ENCODE measurements at places on chromosomes 3 and 15.

DNA sequence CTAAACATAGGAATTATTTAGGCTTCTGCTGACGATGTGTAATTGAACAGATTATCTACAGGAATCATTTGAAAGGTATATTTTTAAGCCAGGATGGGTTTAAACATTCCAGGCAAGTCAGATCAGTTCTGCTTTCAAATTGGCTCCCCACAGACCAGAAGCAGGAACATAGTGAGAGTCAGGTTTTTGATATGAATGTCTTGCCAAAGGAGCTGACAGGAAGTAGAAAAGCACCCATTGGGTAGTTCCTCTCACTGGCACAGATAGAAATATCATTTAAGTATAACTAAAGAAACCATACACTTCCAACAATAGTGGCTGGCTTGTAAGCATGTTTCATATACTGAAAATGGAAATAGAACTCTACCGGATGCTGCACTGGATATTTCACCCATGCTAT lies 95.2 kb downstream of the CLDN1 start:
- no peak for DNase-seq

DNA sequence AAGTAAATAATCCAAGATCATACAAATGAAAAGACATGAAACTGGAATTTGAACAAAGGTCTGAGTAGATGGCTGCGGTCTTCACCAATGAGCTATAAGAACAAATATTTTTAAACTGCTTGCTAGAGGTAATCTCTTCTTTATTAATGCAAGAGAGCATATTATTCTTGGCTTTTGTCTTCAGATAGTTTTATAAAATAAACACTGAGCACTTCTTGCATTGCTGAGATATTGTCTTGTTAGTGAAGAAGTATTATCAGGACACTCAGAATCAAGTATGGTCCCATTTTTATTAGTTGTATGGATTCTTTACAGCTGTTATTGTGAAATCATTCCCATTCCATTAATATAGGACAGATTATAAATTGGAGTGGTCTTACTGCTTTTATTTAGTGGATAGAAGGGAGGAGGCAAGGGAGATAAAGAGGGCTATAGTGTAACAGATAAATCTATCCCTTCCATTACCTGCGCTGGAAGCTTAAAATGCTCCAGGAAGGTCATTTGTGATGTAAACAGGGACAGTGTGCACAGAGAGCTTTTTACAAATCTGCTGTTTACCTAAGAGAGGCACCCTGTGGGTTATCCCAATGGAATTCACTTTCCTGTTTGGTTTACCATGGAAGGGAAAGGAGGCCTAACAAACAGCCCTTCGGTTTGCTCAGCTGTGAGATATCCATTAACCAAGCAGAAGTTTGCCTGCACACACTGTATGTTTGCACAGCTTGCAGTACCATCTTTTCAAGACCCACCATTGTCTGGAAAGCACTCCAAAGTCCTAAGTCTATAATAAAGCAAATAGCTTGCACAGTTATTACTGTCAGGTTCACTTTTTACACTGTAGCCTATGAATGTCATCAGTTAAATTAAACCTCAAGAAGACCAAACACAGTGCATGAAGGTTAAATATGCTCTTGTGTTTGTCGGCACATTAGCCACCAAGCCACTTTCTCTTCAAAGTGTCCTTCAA lies 347.7 kb upstream of the TGFBR2 start:
- no peak for DNase-seq

- no peak for DNase-seq
Measured at GRCh38 chr15:52349052-52349700, 53.6 kb upstream of the MYO5C start.

GRCh38 chr15:93895976-93896770 lies 335.2 kb upstream of the MCTP2 start:
- no peak for DNase-seq

- no peak for DNase-seq
Measured at GRCh38 chr3:122890720-122891220, 95.9 kb downstream of the SLC49A4 start.

DNA sequence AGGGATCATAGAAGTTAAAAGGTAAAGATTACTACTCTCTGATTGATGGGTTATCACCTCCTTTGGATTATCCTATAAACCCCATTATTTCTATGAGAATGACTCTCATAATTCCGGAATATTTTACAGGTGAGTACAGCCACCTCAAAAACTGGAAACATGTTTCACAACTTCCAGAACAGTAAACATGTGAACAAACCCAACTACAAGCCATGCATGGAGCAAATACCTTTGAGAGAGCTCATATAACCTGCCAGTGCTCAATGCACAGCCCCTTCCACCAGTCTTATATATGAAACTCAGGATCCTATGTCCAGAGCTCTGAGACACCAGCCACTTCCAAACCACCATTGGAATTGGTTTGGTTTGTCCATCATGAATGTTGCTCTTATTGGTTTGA lies 208.0 kb downstream of the MECOM start:
- no peak for DNase-seq

DNA sequence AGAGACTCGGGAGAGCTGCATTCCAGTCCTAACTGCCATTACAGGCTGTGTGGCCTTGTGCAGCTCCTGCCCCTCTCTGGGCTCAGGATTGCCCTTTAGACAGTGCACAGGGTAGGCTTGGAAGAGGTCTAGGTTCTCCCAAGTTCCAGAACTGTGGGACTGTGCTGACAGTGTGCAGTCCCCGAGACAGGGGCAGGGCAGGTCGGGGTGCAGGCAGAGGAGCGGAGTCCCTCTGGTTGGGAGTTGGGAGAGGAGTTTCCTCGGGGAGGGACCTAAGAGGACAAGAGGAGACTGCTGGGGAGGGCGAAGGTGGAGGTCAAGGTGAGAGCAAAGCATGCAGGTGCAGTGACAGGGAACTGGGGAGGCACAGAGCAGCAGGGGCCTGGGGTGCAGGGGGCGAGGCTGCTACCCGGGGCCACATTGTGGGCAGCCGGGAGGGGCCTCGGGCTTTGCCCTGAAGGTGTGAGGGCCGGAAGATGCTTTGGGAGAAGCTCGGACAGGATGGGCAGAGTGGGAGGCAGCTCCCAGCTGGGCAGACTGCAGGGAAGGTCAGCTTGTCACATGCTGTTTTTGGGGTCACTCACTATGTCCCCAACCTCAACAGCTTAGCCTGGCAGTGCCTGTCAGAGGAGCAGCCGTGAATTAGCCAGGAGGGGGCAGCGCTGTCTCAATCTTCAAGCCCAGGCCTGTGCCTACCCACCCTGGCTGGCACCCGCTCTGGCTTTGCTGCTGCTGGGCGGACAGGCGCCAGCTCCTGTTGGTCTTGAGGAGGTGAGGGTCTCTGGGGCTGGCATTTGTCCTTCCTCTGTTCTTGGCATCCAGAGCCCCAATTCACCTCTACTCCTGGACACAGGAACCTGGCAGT lies 15.4 kb upstream of the CSPG4 start:
- peak; percentile 54 for DNase-seq

GRCh38 chr3:53845103-53845880 lies 927 bp downstream of the CHDH start:
- no peak for DNase-seq

- no peak for DNase-seq
Measured at GRCh38 chr3:166390303-166390702, 553.1 kb upstream of the BCHE start.

DNA sequence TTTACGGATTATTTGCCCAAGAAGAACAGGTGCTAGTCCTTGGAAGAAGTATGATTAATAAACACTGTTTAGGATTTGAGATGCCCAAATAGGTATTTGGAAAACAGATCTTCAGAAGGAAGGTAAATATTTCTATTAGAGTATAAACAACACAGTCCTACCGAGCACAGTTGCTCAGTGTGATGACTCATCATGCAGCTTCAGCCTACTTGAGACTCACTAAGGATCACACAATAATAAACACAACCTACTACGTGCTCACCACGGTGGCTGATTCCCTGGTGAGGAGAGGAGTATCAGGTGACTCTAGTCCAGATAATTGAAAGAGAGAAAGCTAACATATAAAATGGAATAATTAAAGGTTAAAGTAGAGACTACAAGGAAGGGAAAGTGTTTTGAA lies 72.0 kb downstream of the PDZRN3 start:
- no peak for DNase-seq

- no peak for DNase-seq
Measured at GRCh38 chr3:148865049-148865448, at the start of gene CPA3. TSS of gene CPA3 (plus strand) at chr3:148865296. CDS start at chr3:148865308, 12 bp downstream.

GRCh38 chr3:134318166-134318565 lies 56.1 kb downstream of the AMOTL2 start:
- no peak for DNase-seq

GRCh38 chr15:28989896-28990295 lies 104.1 kb downstream of the APBA2 start:
- no peak for DNase-seq

DNA sequence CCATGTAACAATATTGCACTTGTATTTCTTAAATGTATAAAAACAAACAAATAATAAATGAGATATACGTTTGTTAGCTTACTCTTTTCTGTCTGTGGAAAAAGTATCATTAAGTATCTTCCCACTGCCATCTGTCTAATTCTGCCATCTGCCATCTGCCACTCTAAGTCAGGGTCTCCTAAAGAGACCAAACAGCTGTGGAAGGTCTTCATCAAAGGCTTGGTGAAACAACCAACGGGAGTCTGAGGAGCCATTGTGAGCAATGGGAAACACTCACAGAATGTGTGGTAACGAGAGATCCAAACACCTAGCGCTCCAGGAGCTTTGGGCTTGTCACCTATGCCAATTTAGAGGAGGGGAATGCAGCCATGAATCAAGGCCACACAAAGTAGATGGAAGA lies 28.7 kb upstream of the PFN2 start:
- DNase-seq: no peak

DNA sequence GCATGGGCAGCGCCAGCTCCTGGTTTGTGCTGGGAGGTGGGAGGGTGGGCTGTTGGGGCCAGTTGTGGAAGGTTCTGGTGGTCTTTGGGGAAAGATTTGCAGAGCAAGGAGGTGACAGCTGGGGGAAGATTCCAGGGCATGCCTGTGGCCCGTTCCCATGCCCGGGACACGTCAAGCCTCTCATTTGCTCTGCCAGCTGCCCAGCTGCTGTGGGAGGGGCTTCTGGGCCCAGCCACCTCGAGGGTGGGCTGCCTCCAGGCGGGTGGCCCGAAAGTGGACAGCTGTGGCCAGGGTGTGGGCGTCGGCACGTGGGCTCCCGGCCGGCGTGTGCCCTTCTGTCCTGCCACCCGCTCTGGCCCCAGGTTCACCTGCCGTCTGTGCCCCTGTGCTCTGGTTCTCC lies 17.2 kb downstream of the PLXNA1 start:
- no peak for DNase-seq

- DNase-seq: no peak
Measured at GRCh38 chr3:77025471-77025870, 14.4 kb upstream of the ROBO2 start.

DNA sequence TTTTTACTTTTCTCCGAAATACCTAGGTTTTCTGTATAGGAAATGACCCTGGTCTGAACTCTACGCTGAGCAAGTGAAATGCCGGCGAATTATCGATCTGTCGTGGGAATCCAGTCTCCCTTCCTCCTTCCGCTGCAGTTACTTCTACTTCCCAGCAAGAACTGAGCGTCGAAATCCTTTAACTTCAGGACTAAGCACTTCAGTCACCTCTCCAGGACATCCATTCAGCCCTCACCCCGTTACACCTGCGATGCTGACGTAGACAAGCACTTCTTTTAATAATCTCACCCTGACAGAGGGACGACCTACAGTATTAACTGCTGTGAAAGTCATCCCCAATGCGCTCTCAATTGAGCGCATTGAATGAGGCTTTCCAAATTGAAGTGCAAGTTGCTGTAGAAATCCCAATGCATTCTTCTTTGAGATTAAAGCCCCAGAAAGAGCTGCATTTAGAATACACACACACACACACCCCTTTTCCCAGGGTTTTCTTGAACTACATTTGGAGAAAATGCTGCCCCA lies 1.3 kb downstream of the TOP2B start:
- DNase-seq: peak; percentile 5

GRCh38 chr15:43749690-43750345 lies 3.6 kb downstream of the PDIA3 start:
- DNase-seq: peak; percentile 63

GRCh38 chr3:186953011-186953487 lies 22.7 kb downstream of the ST6GAL1 start:
- no peak for DNase-seq

DNA sequence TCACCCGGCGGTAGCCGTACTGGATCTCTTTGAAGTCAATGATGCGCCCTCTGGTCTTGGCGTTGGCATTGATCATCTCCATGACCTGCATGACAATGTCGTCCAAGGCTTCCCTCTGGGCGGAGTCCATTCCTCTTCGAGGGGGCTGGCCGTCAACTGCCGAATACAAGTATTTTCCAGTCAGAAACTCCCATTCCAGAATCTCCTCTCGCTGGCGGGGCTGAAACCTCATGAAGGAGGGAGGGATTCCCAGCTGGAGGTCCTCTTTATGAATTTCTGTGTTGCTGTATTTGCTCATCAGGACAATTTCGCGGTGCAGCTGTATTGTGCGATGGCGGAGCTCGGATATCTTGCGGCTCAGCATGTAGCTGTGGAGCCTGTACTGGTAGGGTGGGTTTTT lies 73.4 kb downstream of the CHSY1 start:
- no peak for DNase-seq

DNA sequence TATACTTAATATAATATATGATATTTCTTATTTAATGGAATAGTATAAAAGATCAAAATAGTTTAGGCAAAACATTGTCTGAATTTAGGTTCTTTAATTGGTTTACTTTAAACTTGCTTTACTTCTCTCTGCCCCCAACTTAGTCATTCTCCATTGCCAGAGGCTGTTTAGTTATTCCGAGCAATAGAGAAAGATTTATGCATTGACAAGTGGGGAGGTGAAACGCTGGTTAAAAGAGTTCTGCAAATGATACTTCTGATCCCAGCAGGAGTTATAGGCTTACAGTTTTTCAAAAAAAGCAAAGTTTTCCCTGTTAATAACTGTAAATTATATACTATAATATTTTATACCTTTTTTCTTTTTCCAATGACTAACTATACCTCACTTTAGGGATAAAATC lies 145.4 kb downstream of the EPHA3 start:
- no peak for DNase-seq

DNA sequence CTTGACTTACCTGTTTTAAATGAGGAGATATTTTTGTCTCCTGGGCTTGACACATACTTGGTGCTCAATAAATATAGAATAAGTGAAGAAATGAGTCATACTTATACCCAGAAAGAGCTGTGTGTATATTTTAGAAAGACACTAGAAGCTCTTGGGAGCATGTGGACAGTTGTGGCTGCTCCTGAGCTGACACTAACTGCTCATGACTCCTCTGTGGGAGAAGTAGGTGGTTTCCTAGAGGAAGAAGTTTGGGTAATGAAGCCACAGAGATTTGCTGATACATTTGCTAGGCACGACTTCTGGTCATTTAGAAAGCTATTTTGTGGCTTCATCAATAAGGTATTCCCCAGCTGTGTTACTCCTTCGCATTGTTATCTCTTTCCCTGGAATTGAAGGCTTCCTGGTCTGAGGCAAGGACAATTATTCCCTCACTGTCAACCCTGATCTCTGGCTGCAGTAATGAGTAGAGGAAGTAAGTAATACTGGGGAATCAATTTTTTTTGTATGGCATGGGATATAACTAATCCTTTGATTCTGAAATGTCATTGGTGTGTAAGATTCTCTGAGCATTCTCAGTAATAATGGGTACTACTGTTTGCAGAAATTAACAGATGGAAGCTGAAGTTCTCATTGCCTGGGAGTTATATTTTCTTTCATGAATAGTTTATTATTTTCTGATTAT lies 79.6 kb upstream of the DCBLD2 start:
- peak; percentile 23 for DNase-seq

- no peak for DNase-seq
Measured at GRCh38 chr15:70192041-70192440, 94.3 kb upstream of the TLE3 start.

- DNase-seq: no peak
Measured at GRCh38 chr15:73293773-73294172, 75.0 kb downstream of the HCN4 start.

GRCh38 chr15:46293550-46293949 lies 658.7 kb downstream of the SQOR start:
- DNase-seq: no peak
